CD4-positive, alpha-beta T cell treated with Interleukin-4 for 4 hours (primary cell): ENCODE measurements at places on chromosomes 1 and 21.

GRCh38 chr21:41747943-41748738, 18.7 kb downstream of the RIPK4 start:
- no peak for DNase-seq

DNA sequence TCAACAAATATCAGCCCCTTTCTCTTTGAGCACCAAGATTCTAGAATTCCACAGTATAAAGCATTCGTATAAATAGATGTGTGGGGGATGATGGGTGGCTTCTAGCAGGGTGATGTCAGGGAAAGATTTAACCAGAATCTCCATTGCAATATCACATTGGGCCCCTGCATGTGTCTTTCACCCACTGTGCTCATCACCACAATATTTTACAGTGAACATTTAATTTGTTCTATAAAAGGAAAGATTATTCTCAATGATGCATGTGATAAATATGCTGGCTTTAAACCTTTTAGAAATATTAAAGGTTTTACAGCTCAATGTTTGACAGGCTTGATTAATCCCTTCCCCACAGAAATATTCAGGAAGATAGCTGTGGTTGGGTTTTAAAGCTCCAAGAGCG, 457.8 kb upstream of the DAB1 start:
- DNase-seq: no peak

GRCh38 chr21:22871692-22872091, 1873.5 kb downstream of the NCAM2 start:
- no peak for DNase-seq

GRCh38 chr21:16422702-16423101, 692.9 kb downstream of the USP25 start:
- no peak for DNase-seq

GRCh38 chr1:105632342-105633196, 1423.9 kb upstream of the PRMT6 start:
- DNase-seq: no peak

DNA sequence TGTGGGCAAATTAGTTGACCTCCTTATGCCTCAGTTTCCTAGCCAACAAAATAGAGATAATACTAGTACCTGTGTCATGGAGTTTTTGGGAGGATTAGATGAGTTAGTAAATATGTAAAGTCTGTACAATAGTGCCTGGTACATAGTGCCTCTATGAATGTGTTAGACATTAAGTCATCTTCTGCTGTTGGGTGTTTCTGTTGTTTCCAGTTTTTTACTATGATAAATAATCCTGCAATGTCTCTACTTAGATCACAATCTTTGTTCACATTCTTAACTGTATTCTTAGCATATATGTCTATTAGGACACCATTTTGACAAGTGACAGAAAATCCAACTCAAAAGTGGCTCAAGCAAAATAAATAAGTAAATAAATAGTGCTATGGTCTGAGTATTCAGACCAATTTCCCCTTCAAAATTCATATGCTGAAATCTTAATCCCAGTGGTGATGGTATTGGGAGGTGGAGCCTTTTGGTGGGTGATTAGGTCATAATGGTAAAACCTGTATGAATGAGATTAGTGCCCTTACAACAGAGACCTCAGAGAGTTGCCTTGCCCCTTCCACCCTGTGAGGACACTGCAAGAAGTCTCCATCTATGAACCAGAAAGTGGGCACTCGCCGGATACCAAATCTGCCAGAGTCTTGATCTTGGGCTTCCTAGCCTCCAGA, 84.3 kb downstream of the DIRAS3 start:
- no peak for DNase-seq
